ENCODE measurements at places on chromosomes 5 and 9.

DNA sequence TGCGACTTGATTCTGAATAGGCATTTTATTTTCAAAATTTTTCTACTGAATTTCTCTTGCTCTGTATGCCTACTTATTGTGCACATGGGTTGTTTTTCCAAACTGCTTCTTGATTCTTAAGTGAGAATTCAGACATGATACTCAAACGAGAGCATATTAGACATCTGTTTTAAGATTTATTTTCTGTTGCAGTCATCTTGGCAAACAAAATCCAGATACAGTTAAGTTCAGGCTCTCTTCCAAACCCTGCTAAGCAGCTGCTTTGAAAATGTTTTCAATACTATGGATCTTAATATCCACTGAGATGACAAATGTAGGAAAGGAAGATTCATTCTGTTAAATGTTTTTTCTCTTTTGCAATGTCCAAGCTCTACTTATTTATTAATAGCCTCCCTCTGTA, 4.5 kb downstream of the TMEM215 start:
- no peak for DNase-seq

DNA sequence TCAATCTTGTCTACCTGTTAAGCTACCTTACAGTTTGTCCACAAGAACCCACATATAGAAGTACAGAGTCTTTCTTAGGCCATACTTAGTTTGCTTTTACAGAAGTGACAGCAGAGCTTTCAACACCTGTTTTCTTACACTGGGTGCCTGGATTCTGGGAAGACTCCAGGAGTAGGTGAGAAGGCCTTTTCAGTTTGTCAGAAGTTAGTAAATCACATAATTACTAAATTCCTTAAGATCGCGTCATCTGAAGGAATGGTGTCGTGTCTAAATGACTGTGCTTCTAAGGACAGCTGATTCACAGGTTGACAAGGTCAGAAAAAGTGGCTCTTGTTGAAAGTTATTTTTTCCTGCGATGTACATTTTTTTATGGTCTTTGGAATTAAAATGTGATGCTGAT, 97.0 kb upstream of the FAM120A start:
- DNase-seq: no peak

GRCh38 chr5:110092955-110093785, 403.4 kb downstream of the MAN2A1 start:
- DNase-seq: no peak

- DNase-seq: no peak
These were observed 110.1 kb downstream of the MARCHF3 start for GRCh38 chr5:126920291-126920690.

GRCh38 chr5:72498284-72498683, 8.9 kb downstream of the ZNF366 start:
- DNase-seq: no peak

GRCh38 chr5:56327809-56328208, 94.7 kb upstream of the ANKRD55 start:
- no peak for DNase-seq

All from NCI-H146 (cell line).